Stimulated activated CD8-positive, alpha-beta memory T cell treated with anti-CD3 and anti-CD28 coated beads, Interleukin-4, amount 100 ng/mL, for 4 hours (primary cell): ENCODE measurements at places on chromosomes 4 and X.

- no peak for DNase-seq
Measured at GRCh38 chrX:53950130-53950733, 94.0 kb downstream of the PHF8 start.

GRCh38 chr4:26330186-26330787, 9.5 kb downstream of the RBPJ start:
- DNase-seq: no peak

DNA sequence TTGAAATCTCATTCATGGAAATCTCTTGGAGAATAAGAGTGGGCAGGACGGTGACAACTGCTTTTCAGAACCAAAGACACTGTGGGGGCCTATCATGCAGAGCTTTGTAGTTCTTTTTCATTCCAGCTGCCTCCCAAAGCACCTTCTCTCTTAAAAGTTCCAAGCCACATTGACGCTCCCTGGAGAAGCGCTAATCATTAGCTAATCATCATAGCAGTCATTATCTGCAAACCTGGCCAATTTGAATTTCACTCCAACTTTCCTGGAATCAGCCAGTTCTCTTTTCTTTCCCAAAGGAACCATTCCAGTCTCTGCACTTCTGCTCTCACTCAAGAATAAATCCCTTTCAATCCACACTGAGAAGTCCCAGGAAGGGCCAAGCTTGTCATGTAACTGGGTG, 1144.1 kb upstream of the IGFBP7 start:
- DNase-seq: no peak

DNA sequence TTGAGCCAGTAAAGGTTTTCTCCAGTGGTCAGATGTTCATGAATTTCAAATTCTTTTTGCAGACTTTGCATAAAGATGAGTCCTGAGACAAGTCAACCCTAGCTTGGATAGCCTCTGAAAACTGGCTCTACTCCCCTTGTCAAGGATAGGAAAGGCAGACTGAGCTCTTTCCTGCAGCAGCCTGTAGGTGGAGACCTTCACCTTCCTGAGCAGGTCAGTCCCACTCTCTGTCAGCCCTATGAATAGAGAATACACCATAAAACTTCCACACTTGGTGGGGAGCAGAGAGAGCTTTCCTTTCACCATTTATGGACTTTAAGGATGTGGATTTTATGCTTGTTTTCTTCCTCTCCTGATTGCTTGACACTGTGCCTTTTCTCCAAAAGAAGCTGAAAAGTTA, 41.9 kb downstream of the PCDH19 start:
- no peak for DNase-seq

DNA sequence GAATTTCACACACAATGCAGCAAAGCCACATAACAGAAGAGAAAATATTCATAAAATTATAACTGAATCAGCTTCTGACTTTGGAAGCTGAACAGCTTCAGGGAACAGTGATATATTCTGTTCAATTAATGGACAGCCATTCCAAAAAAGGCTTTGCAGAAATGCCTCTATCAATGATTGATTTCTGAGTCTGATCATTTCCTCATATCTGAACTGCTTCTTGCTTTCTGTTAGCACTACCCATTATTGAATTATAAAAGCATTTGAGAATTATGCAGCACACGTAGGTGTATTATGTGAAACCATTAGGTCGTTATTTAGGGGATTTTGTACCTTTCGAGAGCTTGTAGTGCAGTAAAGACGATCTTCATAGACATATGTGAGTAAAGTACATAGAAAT, 159.6 kb downstream of the STIM2 start:
- no peak for DNase-seq

DNA sequence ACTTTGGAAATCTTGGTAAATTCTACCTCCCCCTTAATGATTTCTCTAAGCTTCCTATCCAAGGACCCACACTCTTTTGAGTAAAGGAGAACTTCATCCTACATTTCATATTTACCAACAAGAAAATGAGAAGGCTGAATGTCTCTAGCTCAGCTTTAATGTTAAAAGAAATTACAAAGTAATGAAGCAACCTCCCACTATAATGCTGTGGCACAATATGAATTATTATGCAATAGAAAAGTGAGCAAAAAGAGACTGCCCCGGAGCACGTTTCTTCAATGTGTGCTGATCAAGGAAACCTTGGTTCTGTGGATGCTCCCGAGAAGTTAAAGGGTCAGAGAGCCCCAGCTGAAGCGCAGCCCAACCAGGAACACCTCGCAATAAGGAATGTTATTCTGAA, 9.1 kb upstream of the TBC1D1 start:
- DNase-seq: no peak

DNA sequence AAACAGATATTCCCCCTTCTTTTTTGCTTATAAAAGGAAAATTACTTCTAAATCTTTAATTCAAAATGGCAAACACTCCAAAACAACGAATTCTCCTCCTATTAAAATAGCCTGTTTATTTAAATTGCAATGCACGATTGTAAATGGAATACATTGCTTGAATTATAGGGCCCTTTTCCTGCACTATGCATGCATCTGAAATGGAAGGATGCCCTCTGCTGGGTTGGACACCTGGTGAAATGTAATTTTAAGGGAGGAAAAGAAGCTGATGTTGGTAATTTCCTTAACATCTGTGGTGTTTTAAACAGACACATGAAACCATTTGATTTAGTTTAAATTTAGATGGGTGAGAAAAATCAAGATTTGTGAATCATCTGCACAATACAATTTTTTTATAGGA, 72.8 kb downstream of the GRXCR1 start:
- DNase-seq: no peak

- DNase-seq: no peak
Measured at GRCh38 chrX:72005046-72005445, 94.4 kb downstream of the NHSL2 start.

- DNase-seq: no peak
Measured at GRCh38 chrX:105241056-105241455, 20.6 kb upstream of the TEX13A start.

GRCh38 chr4:159414305-159414704, 311.4 kb downstream of the RAPGEF2 start:
- DNase-seq: no peak

DNA sequence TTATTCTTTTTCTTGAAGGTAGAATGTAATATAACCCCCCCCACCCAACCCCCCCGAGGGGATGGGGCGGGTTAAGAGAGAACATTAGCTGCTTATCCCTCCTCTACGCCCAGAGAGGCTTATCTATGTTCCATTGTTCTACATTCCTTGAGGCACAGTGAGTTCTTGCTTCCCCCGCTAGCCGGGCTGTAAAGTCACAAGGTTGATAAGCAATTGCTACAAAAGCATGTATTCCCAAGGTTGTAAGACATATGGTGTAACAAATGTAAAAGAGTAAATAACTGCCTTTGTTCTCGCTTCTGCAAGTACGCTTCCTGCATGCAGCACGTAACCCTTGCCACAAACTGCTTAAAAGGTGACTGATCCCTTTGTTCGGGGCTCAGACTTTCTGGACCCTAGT, 8.2 kb downstream of the DCAF8L2 start:
- no peak for DNase-seq

DNA sequence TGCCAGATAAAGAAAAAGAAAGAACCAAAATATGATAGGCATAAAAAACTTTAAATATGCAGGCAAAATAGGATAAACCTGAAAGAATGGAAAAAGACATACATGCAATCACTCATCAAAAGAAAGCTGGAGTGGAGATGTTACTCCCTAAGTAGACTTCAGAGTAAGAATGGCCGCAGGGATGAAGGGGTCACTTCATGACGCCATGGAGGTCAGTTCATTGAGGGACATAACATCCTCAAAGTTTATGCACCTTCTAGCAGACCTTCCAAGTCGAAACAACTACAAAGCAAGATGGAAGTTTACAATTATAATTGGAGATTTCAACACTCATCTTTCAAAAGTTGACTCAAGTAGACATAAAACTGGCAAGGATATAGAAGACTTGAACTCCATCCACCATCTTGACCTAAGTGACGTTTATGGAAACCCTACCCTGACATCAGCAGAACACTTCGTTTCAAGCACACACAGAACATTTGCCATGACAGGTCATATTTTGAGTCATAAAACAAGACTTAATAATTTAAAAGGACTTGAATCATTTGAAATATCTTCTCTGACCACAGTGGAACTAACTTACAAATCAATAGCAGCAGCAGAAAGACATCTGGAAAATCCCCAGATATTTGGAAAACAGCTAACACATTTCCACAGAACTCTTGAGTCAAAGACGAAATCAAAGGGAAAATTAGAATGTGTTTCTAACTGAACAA, 106.0 kb upstream of the LRPAP1 start:
- no peak for DNase-seq

DNA sequence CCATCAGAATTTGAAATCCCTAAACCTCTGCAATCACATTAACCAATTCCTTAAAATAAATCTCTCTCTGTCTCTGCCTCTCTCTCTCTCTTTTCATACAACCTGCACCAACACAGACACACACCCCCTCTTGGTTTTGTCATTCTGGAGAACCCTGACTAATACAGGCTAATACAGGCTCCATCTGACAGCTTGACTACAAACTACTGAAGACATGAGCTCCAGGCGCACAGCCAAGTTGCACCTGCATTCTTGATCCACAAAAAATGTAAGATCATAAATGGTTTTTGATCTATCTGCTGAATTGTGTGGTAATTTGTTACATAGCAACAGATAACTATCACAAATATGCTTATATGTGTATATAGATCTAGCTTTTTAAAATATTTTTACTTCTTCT, 2414.2 kb downstream of the PCDH7 start:
- no peak for DNase-seq

- no peak for DNase-seq
Measured at GRCh38 chr4:749698-750666, 44.4 kb downstream of the PCGF3 start.

DNA sequence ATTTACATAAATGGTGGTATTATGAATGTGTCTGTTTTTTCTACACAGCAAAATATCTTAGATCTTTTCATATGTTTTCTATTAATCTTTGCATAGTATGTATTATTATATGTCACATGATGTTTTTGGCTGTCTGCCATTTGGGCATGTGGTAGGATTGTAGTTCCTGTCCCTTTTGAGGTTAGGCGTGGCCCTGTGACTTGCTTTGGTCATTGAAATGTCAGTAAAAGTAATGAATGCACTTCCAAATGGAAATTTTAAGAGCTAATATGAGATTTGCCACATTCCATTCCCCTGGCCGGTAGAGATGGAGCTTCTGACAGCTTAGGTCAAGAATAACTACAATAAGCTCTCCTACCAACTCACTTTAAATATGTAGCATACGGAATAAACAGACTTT, 45.1 kb downstream of the JADE3 start:
- DNase-seq: no peak

GRCh38 chr4:60404027-60404426, 796.1 kb upstream of the ADGRL3 start:
- no peak for DNase-seq

GRCh38 chr4:80069837-80070731, 2.9 kb downstream of the ANTXR2 start:
- DNase-seq: no peak

- DNase-seq: no peak
Measured at GRCh38 chr4:3250438-3250955, 1.5 kb downstream of the MSANTD1 start.

GRCh38 chrX:154411981-154412340, 622 bp downstream of the TAFAZZIN start:
- DNase-seq: no peak

GRCh38 chr4:52957220-52957686, 95.1 kb downstream of the RASL11B start:
- no peak for DNase-seq

DNA sequence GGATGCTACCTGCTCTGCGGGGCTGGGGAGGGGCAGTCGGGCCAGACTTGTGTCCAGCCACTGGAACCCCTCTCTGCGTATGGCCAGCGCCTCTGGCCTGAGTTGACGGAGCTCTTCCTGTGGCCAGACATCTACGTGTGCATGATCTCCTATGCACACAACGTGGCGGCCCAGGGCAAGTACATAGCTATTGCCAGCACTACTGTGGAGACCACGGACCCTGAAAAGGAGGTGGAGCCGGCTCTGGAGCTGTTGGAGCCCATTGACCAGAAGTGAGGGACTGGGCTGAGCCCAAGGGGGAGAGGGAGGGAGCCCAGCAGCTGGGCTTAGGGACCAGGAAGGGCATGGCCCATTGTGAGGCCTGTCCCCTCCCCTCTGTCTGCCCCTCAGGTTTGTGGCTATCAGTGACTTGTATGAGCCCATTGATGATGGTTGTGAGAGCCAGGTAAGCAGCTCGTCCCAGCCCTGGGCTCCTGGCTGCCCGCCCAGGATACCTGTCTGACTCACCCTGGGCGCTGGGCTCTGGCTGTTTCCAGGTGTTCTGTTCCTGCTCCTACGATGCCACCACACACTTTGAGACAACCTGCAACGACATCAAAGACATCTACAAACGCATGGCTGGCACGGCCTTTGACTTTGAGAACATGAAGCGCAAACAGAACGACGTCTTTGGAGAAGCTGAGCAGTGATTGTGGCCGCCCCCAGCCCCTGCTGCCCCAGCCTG, 1.8 kb upstream of the FAM50A start:
- no peak for DNase-seq

DNA sequence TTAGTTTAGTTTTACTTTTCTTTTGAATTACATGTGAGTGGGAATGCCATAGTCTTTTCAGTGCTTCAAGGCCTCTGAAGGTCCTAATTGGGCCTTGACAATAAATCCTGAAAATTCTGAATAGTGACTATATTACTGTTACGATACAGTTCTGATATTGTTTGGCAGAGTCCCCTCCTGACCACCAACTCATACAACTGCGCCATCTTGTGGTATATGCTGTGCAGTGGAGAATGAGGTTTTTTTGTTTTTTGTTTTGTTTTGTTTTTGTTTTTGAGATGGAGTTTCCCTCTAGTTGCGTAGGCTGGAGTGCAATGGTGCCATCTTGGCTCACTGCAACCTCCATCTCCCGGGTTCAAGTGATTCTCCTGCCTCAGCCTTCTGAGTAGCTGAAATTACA, 56.6 kb upstream of the CHRDL1 start:
- no peak for DNase-seq

- no peak for DNase-seq
Measured at GRCh38 chr4:7892212-7893019, 47.2 kb downstream of the AFAP1 start.

DNA sequence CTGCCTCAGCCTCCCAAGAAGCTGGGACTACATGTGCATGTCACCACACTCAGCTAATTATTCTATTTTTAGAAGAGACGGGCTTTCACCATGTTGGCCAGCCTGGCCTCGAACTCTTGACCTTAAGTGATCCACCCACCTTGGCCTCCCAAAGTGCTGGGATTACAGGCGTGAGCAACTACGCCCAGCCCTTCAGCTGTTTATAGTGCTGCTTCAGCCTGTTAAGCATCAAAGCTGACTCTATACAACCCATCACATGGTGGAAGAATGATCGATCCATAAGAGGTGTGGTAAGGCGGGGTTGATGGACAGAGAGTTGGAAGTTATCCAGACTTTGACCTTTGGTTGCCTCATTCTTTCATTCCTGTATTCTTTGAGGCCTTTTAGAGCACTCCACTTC, 56.2 kb upstream of the RAPGEF2 start:
- no peak for DNase-seq

- no peak for DNase-seq
Measured at GRCh38 chr4:53321151-53321983, 44.5 kb downstream of the SCFD2 start.
